ENCODE measurements at places on chromosomes 3 and 15.
A peak's percentile ranks its signal among the peaks of the same experiment; 100 is the strongest.

DNA sequence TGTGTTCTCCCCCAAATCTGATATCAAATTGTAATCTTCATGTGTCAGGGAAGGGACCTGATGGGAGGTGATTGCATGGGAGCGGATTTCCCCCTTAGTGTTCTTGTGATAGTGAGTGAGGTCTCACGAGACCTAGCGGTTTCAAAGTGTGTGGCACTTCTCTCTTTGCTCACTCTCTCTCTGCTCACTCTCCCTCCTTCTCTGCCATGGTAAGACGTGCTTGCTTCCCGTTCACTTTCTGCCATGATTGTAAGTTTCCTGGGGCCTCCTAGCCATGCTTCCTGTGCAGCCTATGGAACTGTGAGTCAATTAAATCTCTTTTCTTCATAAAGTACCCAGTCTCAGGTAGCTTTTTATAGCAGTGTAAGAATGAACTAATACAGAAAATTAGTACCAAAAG, 30.6 kb upstream of the OR5H6 start:
- DNase-seq = no peak

DNA sequence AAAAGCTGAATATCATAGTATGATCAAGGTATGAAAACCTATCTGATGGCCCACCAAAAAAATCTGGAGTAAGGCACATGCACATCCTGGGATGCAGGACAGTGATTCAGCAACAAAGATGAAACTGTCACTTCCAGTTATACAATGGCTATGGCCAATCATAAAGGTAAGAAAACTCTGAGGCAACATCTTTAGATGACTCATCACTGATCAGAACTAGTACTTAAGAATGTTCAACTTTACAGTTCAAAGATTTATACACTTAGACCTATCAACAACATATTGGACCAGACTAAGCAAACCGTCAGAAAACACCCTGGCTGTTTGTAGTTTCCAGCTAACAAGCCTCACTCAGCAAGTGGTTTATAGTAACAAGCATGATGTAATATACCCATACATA, 21.3 kb upstream of the PLCH1 start:
- no peak for DNase-seq

- DNase-seq = no peak
Observed at GRCh38 chr15:71683411-71684274, 126.7 kb upstream of the NR2E3 start.

DNA sequence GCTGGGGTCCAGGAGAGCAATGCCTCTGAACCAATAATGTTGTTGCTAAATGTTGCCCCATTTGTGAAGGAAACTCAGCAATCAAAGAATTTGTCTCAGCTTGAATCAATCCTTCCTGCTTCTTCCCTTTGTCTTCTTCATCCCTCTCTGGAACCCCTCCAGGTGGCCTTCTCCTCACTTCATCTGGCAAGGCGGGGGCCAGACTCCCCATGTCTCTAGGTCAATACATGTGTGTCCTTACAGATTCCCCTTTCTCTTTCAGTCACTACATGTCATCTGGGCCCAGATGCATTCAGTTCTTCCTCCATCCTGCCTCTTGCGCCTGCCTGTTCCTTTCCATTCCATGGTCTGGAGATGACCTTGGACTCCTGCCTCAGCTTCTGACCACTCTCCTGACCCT, 8.0 kb upstream of the LTF start:
- no peak for DNase-seq

GRCh38 chr3:101722394-101723173, 1.8 kb upstream of the CEP97 start:
- DNase-seq = no peak

DNA sequence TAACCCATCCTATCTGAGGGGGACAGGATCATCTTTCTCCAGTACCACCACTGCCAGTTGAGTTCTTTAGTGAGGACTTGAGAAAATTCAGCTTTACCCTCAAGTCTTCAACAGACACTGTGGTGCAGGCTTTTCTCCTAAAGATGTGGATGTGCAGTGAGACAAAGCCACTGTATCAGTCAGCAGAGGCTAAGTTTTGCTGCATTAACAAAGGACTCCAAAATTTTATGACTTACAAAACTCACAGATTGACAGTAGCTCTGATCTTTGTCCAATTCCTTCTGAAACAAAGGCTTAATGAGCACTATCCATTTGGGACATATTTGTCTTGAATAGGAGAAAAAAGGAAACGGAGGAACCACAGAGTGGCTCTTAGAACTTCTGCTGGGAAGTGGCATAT, 87.9 kb downstream of the MITF start:
- no peak for DNase-seq

- no peak for DNase-seq
Observed at GRCh38 chr3:115415246-115415996, 207.9 kb upstream of the GAP43 start.

DNA sequence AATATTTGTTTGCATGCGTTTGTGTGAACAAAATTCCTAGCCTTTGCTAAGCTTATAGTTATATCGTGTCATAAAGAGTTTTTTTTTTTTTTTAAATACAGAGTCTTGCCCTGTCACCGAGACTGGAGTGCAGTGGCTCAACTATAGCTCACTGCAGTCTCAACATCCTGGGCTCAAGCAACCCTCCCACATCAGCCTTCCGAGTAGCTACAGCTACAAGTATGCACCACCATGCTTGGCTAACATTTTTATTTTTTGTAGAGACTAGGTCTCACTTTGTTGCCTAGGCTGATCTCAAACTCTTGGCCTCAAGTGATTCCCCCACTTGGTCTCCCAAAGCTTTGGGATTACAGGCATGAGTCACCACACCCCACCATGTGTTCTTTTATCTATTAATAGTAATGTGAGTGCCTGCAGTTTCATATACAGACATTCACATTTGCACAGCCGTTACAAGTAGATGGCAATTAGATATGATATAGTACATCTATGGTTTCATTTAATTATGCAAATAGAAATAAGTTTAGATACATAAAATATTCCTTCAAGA, 848.6 kb downstream of the PDCD6IP start:
- DNase-seq = no peak

- DNase-seq = no peak
Observed at GRCh38 chr3:172520301-172520831, 2.9 kb downstream of the TNFSF10 start.

GRCh38 chr3:118501152-118501551, 533.5 kb downstream of the IGSF11 start:
- peak; percentile 21 for DNase-seq

DNA sequence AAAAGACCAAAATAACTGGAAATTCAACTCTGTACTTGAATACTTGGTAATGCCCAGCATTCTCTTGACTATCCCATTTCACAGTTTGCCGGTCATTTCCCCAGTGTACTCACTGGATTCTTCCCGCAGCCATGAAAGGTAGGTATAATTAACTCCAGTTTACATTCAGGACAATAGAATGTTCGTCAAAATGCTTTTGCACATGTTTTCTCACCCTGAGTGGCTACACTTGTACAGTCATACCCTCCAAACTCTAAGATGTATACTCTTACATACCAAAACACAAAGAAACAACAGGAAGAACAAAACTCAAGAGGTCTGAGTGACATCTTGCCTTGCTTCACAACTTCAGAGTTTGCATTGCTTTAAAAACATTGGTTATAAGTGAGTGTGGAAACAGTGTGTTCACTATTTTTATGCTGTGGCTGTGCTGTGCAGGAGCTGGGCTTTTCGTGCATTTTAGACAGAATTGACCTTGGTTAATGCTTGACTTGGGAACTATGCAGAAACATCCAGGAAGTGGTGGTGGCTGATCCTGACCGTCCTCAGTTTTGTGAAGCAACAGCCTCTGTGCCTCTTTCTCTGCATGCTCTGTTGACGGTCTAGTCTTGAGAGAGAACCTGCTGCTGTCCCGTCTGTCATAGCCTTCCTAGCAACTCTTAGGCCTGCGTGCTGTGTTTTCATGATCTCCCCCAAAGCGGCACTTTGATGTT, 90.5 kb downstream of the IGF1R start:
- no peak for DNase-seq

DNA sequence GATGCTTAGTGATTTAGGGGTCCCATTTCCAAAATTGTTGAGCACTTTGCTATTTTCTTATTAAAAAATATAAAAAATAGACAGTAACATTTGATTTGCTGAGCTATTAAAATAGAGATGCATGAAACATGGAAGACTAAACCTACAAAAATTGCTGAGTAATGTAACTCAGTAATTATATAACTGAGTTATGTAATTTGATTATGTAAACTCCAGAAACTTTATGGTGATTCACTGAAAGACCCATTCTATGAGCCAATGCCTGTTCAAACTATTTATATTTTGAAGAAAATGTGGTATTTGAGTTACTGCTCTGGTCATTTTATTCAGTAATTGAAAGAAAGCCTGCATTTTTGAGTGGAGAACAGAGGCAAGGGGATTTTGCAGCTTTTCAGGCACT, 1221.5 kb upstream of the ALCAM start:
- no peak for DNase-seq

GRCh38 chr3:156483002-156483401, 71.9 kb downstream of the SSR3 start:
- DNase-seq = no peak

DNA sequence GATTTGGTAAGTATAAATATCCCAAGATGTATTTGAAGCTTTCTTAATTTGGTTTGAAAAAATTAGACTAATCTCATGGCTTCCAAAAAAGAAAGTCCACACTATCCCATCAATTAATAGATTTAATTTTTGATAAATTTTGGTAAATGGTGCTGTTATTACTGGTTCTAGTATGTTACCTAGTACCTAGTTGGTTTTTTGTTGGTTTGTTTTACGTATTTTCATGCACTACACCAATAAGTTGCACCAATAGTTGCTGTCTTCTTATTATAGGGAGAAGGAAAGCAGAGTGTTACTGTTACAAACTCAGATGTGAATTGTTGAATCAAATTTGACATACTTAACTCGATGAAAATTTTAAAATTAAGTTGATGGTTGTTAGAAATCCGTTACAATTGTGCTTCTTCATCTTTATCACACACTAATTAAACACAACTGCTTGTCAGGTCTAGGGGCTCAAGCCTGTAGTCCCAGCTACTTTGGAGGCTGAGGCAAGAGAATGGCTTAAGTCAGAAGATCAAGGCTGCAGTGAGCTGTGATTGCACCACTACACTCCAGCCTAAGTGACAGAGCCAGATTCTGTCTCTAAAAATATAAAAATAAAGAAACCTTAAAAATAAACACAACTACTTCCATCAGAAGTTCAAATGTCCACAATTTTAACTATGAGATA, 23.1 kb upstream of the MBNL1 start:
- no peak for DNase-seq

GRCh38 chr3:96779810-96780209, 34.6 kb upstream of the EPHA6 start:
- DNase-seq = no peak

DNA sequence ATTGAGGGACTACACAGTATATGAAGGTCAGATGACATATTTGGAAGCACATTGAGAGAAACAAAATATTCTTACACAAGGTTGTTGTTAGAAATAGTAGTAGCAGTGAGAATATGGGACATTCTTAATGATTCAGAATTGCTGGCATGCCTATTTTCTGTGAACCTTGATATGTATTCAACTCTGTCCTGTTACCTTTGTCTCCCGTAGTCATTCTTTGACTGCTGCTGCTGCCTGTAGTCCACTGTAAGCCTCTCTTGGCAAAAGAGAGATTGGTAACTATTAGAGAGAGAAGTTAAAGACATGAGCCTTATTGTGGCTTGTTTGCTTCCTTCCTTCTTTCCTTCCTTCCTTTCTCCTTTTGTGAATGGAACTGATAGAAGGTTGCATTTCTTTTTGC, 64.5 kb downstream of the TCF12 start:
- DNase-seq = no peak

DNA sequence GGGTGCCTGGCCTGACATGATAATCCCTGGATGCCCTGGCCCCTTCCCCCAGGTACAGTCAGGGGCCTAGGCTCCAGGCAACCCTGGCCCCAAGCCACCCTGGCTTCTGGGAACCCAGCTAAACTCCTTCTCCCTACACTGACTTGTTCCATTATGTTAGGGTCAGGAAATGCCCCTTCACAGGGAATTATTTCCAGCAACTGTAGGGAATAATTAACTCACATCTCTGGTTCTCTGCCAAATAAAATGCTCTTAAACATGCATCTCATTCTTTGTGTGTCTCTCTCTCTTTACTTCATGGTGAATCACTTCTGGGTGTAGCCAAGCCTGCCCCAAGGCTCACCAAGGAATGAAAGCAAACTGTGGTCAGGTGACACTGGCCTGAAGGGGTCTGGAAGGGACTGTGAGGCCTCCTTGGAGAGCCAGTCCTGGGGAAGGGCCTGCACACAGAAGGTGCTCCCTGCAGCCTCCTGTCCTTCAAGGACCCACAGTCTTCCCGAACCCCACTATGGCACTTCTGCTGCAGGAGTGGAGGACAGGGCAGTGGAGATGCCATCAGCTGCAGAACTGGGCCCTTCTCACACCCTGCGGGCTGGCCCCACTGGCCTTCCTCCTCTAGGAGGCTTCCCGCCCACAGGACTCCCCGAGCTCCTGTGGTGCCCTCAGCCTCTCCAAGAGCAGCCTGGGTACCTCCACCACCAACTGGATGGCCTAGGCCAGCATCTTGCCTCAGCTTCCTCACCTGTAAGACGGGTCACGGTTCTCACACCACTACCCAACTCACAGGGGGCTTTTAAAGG, 17.6 kb downstream of the TKT start:
- DNase-seq = peak; percentile 60

GRCh38 chr15:100292010-100292409, 49.8 kb downstream of the ADAMTS17 start:
- DNase-seq = no peak

DNA sequence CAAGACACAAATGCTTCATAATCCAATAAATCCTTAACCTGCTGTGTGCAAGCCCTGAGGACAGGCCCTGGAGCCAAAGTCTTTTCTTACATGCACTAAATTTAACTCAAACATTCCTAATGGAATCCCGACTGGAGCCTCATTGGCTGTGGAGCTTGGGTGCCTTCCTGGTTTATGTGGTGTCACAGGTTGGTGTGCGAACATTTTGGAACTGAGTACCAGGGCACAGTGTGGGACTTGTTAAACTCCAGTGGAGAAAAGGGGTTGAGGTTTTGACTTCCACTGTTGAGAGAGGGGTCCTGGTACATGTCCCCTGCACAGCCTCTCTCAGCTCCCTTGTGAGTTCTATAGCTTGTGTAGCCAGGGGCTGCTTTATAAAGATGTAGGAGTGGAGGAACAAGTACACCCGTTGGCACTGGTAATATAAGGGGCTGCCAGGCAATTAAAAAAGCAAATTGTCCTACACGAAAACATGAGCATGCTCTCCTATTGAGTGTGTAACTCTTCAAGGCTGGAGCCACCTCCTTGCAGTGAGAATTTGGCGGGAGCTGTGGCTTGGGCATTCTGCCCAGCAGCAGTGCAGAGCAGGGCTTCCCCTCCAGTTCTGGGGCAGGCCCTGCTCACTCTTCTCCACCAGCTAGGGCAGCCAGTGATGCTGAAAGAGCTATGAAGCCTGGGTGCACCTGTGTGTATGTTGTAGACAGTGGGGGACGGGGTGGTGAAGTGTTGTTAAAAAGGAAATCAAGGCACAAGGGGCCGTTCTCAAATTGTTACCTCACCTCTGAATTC, 218.1 kb downstream of the CLSTN2 start:
- DNase-seq = no peak

Measured in HCT116 (cell line).